ENCODE measurements at places on chromosomes 13 and 19.

DNA sequence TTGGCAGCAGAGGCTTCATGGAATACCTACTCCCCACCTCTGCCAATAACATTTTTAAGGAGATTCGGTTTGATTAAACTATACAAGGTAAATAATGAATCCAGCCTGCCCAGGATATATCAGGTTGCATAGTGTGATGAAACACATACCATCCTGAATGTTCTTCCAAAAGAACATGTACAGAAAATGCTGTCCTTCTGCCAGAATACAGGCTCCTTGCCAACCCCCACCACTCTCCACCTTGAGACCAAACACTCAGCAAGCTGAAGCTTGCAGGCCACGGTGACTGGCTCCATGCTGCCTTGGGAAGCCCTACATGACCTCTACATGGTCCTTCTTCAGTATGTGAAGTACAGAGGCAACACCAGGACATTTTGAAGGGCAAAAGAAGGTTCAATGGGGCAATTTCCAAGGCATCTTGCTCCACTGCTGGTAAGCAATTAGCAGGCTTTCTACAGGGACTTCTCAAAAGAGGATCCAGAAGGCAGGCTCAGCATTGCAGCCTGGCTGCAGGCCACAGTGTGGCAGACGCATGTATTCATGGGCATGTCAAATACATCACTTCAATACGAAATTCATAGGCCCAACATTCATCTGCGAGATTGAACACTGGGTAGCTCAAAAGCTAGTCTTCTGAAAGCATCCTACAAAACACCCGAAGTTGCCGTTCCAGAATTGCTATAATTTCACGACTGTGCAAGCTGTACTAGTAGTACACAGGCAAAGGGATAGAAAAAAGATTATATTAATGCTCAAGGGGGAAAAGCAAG, 62.4 kb upstream of the SERP2 start:
- no peak for DNase-seq

DNA sequence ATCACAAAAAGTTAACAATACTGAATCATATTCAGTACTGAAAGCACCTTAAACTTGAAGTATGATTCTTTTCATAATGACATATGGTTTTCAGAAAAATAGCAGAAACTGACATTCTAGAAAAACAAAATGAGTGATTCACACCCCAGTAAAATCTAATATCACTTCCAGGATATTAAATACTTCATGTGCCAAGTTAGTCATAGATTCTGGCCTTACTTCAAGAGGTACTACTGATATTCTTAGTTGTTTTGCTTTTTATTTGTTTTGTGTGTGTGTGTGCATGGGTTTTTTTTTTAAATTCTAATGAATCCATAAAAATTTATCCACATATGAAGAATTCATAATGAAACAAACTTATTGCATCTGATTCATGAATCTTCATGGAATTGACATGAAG, 207.9 kb upstream of the UFM1 start:
- DNase-seq, result no peak

- DNase-seq, result no peak
These were observed 493.6 kb downstream of the FOXO1 start for GRCh38 chr13:40172878-40173277.

DNA sequence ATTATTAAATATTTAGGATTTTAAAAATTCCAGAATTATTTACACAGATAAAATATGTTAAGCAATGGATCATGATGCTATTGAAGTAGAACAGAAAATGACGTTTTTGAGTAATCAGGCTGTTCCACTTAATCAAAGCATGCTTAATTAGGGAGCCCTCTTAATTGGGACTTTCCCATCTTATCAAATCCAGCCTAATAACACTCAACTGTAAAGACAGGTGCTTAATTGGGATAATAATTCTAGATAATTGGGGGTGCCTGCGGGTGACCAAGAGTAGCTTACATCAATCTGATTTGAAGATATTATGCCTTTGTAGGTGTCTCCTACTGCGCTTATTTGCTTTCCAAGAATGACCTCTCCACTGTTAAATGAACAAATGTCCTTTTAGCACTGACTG, 742.2 kb upstream of the SLITRK6 start:
- no peak for DNase-seq

DNA sequence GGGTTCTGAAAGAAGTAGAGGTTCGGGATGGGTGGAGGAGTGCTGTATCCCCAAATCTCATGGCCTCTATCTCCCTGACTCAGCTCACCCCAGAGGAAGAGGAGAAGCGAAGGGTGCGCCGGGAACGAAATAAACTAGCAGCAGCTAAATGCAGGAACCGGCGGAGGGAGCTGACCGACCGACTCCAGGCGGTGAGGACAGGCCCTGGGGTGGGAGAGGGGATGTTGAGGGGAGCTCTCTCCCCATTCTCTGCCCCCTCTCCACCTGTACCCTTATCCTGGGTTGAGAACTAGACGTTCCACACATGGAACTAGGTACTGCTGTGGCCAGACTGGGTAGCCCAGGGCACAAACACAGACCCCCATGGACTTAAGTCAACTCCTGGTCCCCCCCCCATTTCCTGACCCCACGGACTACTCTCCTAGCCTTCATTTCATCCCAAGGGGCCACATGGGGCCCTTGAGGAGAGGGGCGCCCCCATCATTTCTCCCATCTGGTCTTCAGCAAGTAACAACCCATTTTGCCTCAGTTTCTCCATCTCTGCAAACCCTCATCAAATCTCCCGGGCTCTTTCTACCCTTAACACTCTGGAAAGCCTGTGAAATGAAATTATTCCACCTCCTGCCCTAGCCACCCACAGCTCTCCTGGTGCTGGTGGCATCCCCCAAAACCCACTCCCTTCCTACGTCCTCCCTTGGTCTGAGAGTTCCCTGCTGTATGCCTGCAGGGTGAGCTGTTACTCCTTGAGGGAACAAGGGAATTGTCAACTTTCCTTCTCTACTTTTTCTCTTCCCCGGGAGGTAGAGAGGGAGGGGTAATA, 3.5 kb downstream of the FOSB start:
- no peak for DNase-seq

DNA sequence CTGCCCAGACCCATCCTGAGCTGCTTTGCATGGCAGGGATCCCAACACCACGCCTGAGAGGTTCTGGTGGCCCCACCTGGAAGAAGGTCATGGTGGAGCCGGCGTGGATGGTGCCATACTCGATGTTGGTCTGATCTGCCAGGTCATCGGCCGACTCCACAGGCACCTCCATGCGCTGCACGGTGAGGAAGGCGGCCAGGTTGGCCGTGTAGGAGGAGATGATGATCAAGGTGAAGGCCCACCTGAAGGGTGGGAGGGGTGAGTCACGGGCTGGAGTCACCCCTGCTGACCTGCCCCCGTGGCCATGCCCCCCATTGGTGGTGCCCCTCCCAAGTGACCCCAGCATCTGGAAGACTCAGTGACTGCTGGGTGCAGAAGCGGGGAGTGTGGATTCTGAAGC, 12.5 kb upstream of the ATP1A3 start:
- DNase-seq, result no peak

DNA sequence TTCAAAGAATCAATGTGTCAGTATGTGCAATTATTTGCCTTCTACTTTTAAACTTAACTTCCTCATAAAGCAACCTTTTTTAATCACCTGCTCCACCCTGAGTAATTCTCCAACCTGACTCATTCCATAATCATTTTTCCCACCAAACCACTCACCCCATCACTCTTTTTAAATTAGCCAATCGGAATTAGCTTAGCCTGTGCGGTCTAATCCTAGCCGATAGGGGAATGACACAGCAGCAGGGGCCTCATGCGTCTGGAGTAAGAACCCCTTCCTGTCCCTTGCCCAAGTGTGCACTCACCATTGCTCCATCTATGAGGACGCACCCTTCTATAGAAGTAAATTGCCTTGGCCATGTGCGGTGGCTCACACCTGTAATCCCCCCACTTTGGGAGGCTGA, 27.4 kb upstream of the ZNF83 start:
- DNase-seq, result no peak

GRCh38 chr19:6023085-6023682, 45.2 kb upstream of the RANBP3 start:
- no peak for DNase-seq

- no peak for DNase-seq
These were observed 792.5 kb downstream of the DIAPH3 start for GRCh38 chr13:59371229-59371628.

GRCh38 chr13:111343186-111343805, 22.9 kb downstream of the TEX29 start:
- DNase-seq, result no peak

GRCh38 chr13:114226088-114226487, 8.6 kb upstream of the CDC16 start:
- DNase-seq, result no peak

GRCh38 chr13:76461999-76462398, 424.2 kb downstream of the KCTD12 start:
- DNase-seq, result no peak

GRCh38 chr19:8259922-8260247, 48.3 kb downstream of the CD320 start:
- DNase-seq, result no peak

GRCh38 chr19:12792853-12793289, 1.6 kb downstream of the JUNB start:
- DNase-seq, result no peak

DNA sequence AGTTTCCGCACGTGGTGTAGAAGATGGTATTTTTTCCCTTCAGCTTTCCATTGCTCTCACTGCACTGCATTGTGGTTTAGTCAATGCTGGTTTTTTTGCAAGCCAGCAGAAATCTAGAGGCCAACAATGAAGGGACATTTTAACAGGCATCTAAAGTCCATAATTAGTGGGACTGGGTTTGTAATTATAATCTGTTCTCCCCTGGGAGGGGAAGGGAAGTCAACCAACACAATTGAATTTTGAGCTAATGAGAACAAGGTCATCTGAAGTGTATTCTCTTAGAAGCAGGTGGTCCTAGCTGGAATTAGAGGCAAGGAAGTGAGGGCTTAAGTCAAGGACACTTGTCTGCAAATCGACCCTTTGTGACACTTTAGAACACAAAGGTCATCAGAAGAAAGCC, 156.4 kb downstream of the MYO16 start:
- no peak for DNase-seq

DNA sequence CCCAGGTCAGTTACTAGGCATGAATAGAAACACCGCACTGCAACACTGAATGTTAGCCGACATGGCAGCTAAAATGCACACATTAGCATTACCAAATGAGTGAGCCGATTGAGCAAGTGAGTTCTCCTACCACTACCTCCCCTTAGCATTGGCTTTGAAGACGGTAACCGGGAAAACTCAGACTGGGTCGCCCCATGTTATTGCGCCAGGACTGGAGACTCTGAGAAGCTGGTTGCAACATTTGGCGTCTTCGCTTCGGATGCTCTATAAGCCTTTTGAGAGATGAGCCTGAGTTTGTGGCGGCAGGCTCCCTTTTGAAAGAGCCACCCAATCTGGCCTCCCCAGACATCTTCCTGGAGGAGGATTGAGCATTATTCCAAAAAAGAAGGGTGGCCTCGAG, 68.5 kb upstream of the POMP start:
- no peak for DNase-seq

DNA sequence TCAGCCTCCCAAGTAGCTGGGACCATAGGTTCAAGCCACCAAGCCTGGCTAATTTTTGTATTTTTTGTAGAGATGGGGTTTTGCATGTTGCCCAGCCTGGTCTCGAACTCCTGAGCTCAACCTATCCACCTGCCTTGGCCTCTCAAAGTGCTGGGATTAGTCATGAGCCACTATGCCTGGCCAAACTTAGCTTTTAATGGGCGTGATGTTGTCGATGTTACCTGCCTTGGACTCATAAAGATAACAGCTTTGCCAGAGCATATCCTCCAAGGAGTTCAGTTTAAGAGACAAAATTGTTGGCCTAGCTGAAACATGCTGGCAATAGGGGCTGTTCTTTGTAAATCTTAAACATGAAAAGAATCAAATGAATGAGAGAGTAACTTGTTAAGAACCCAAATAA, 13.1 kb downstream of the POLR1D start:
- no peak for DNase-seq

DNA sequence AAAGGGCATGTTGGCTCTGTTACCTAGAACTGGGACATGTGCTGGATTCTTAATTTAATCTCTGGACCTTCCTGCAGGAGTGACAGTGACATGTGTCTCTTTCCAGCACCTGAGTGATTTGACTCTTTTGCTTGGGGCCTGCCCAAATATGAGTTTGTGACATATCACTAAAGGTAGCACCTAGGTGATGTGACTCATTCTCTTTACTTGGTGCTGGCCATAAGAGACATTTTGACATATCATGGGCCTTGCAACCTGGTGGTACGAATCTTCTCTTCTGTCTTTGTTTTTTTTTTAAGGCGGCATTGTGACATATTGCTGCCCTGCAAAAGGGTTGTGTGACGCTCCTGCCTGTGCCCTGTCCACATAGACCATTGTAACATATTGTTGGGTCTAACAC, 65.9 kb upstream of the ZNF43 start:
- no peak for DNase-seq

- no peak for DNase-seq
These were observed 193.5 kb downstream of the PCDH17 start for GRCh38 chr13:57825066-57825465.

DNA sequence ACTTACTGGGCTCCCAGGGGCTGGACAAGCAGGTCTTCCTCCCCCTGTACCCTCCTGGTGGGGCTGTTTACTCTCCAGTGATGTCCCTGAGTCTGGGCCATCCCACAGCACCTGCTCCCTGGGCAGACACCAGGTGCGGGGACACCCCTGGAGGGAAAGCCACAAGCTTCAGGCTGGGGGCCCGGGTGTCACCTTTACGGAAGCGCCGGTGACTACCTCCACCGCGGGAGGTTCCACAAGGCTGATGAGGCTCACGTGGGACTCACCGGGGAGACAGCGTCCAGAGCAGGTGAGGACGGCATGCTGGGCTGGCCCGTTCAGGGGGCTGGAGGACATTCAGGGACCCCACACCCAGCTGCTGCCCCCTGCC, 24.9 kb downstream of the NFILZ start:
- no peak for DNase-seq

DNA sequence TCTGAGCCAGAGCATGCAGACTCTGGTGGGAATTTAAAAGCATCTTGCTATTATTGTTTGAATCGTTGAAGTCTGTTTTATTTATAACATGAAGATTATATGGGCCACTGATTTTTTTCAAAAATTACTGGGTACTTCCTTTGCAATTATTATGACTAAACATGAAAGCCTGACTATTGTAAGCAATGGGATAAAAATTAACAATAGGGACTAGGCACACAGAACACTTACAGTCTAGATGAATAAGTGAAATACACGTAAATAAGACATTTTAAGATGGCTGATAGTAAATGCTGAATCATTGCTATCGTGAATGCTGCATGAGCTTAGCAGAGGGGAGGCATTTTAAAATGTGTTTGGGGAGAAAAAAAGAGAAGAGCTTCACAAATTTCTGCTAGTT, 81.0 kb upstream of the MAB21L1 start:
- DNase-seq, result no peak

- DNase-seq, result no peak
These were observed 2.2 kb downstream of the FCER2 start for GRCh38 chr19:7699417-7700401.

DNA sequence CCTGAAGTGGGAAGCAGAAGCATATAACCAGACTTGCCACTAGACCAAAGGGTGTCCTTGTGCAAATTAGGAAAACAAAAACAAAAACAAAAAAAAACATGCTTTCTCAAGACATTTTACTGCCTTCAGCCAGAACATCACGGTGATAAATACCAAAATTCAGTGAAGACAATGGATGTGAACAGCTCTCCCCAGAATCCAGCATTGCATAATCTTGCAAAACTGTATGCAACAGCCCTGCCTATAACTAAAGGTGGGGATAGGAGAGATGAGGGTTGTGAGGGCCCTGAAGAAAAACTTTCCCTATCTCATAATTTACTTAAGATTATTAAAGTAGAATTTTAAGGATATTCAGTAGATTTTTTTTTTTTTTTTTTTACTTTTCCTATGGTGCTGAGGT, 24.9 kb upstream of the NDFIP2 start:
- DNase-seq, result no peak
